ENCODE measurements at places on chromosomes 3 and 15.

DNA sequence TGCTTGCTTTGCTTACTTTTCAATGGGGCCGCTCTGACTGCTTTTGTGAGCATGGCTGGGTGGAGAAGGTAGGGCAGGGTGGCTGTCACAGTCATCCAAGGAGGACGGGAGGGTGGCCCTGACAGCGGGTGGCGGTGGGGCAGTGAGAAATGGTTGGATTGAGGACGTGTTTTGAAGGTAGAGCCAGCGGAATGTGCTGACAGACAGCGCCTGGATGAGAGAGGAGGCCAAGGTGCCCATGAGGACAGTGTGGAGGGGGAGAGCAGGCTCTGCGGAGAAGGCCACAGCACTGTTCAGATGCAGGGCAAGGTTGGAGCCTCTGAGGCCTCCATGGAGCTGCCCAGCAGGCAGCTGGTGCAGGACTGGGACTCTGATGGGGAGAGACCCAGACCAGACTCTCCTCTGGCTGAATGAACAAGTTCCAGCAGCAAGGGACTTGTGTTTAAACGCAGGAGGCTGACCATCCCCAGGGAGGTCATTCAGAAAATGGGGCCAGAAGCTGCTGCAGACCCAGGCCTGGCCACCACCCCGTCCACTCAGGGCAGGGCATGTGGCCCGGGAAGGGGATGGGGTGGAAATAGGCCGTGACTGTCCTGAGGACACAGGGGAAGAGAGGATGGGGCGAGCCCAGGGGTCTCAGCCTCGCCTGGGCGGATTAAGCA, 120.3 kb upstream of the PRR20G start:
- DNase-seq = no peak

DNA sequence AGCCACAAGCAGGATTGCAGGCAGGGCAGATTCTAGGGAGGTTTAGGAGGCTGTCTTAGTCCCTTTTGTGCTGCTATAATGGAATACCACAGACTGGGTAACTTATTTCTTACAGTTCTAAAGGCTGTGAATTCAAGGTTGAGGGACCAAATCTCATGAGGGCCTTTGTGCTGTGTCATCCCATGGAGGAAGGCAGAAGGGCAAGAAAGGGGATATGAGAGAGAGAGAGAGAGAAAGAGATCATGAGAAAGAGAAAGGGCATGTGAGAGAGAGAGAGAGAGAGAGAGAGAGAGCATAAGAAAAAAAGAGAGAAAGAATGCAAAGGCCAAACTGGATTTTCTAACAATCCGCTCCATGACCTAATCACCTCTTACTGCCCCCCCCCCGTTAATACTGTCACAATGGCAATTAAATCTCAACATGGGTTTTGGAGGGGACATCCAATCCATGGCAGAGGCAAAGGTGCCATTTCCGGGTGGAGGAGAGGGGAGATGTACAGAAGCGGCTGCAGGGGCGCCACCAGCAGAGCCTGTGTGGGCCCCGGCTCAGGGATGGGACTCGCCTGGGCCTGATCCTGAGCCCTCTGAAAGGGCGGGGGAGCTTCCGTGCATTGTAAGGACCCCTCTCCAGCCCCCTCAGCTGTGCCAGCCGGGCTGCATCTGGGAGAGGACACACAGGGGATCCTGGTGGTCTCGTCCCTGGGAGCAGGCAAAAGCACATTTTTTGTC, 20.5 kb downstream of the MRPS11 start:
- no peak for DNase-seq

GRCh38 chr3:194984622-194985021, 286.3 kb downstream of the XXYLT1 start:
- DNase-seq = no peak

GRCh38 chr3:141307351-141308059, 60.8 kb upstream of the ZBTB38 start:
- peak; percentile 36 for DNase-seq

- no peak for DNase-seq
Measured at GRCh38 chr3:106438887-106439286, 570.1 kb upstream of the CBLB start.

DNA sequence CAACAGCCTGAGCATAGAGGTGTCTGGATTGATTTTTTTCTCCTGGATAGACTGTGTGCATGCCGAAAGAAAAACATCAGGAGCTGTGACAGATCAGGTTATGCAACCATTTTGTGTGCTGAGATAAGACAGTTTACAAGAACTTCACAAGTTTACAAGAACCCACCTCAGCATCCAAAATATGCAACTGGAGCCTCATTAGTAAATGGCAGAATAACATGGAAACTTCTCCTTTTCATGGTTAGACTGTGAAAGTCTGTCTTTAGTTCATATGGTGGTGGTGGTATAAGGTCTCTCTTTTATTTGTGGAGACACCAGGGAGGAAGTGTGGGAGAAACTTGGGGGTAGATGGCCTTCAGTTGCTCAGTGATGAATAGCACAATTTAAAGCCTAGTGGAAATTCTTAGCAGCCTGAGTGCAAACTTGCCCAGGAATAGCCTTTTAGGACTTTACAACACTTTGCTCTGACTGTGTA, 3.7 kb upstream of the ZNF609 start:
- no peak for DNase-seq

GRCh38 chr3:188298585-188298984, 144.6 kb downstream of the LPP start:
- DNase-seq = no peak

GRCh38 chr3:171277456-171278298, 182.5 kb downstream of the TNIK start:
- no peak for DNase-seq

DNA sequence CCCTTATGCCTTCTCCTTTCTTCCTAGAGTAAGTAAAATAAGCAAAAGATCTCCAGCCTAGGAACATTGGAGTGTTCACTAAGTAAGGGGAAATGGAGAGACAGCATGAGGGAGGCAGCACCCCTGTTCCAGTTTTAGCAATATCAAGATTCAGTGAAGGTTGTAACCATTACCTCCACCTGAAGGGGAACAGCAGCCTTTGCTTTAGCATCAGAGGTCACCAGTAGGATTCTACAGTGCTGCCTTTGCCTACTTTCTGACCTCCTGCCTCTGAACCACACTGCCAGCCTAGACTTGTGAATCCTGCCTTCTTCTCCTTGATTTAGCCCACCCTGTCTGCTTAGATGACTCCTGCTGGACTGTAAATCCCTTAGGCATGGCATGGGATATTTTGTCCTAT, 104.7 kb downstream of the GAP43 start:
- no peak for DNase-seq

- no peak for DNase-seq
Measured at GRCh38 chr3:124277144-124277890, 285.4 kb upstream of the ROPN1 start.

DNA sequence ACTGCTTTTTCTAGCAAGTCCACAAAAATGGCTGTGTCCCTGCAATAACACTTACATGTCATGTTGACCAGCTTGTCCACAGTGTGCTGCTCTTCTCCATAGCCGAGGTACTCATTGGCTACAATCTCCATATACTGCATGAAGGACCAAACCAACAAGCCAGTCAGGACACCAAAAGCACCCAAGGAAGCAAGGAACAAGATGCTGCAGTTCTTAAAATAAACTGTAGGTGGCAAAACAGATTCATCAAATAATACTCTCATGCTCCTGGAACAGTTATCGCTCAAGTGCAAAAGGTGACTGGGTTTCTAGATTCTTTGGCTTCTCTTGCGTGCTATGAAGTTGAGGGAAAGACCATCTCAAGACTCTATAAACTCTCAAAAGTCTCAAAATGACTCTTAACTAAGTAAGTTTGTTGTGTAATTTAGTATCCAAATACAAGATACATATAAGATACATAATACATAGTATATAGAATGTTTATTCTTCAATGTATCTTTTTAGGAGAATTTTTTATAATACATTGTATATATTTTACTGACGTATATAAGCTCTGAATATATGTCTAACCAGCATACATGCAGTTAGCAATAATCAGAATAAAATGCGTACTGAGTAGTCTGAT, 57.0 kb downstream of the NEK10 start:
- DNase-seq = peak; percentile 61

DNA sequence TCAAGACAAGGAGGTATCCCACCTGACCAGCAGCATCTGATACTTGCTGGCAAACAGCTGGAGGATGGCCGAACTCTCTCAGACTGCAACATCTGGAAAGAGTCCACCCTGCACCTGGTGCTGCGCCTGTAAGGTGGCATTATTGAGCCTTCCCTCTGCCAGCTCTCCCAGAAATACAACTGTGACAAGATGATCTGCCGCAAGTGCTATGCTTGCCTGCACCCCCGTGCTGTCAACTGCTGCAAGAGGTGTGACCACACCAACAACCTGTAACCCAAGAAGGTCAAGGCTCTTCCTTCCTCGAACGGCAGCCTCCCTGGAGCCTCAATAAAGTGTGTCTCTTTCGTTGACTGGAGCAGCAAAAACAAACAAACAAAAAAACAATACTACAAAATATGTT, 2.2 kb upstream of the SLC4A7 start:
- no peak for DNase-seq

GRCh38 chr3:182837855-182838454, 44.7 kb downstream of the ATP11B start:
- DNase-seq = no peak

- no peak for DNase-seq
Measured at GRCh38 chr15:100966997-100967396, 47.8 kb downstream of the LRRK1 start.
